Glutamatergic neuron (in vitro differentiated cells): ENCODE measurements at places on chromosomes 1 and 21.

- H3K36me3 ChIP-seq, result peaks cover 12% of the 10 kb centered on the region
- no peak overlapping the region for H3K4me3 ChIP-seq
- DNase-seq, result no peak
- peaks cover 16% of the 10 kb centered on the region for H3K4me1 ChIP-seq
- no peak overlapping the region for H3K27ac ChIP-seq
- H3K27me3 ChIP-seq, result peaks cover 10% of the 10 kb centered on the region
Observed at GRCh38 chr1:154583773-154584172, 16.2 kb downstream of the CHRNB2 start.

DNA sequence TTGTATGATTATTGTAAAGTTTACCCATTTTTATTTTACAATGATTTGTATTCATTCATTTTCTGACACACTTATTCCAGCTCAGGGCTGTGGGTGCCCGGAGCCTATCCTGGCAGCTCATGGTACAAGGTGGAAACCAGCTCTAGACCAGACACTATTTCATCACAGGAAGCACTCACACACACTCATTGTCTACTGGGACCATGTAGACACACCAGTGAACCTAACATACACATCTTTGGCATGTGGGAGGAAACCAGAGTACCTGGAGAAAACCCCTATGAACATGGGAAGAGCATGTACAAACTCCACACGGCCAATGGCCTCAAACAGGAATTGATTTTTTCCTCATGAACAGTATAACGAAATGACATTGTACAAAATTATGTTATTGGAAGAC is 2.4 kb downstream of the DTL start:
- no peaks in the 10 kb centered on the region for H3K36me3 ChIP-seq
- peaks cover 3% of the 10 kb centered on the region for H3K27me3 ChIP-seq
- no peak overlapping the region for H3K4me3 ChIP-seq

GRCh38 chr1:116360429-116361173 is 12.4 kb upstream of the ATP1A1 start:
- H3K4me3 ChIP-seq, result no peak overlapping the region
- no peak overlapping the region for H3K27ac ChIP-seq
- H3K36me3 ChIP-seq, result no peaks in the 10 kb centered on the region
- H3K4me1 ChIP-seq, result no peaks in the 10 kb centered on the region
- no peak for DNase-seq

DNA sequence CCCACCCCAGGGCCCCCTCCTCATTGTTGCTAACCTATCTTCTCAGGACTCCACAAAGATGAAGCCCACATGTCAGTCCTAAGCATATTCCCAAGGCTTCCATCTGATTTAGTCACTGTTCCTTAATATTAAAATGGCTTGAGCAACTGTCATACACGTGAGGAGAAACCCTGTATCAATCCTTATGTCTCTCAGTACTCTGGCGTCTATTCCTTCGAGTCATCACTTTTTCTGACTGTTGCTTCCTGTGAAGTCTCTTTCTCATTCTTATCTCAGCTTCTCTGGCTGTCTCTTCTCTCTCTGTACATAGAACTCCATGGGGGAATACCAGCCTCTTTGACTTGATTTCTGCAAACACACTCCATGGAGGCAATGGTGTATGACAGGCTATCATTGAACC is 98.4 kb downstream of the C4BPA start:
- no peak for DNase-seq
- H3K27ac ChIP-seq, result no peak overlapping the region
- no peaks in the 10 kb centered on the region for H3K4me1 ChIP-seq
- peaks cover 5% of the 10 kb centered on the region for H3K36me3 ChIP-seq

GRCh38 chr1:183138301-183138700 is 47.8 kb upstream of the LAMC2 start:
- H3K27me3 ChIP-seq, result no peaks in the 10 kb centered on the region
- H3K36me3 ChIP-seq, result no peaks in the 10 kb centered on the region
- no peaks in the 10 kb centered on the region for H3K4me1 ChIP-seq
- DNase-seq, result no peak

- DNase-seq, result no peak
- H3K4me3 ChIP-seq, result no peak overlapping the region
- H3K27me3 ChIP-seq, result peaks cover 8% of the 10 kb centered on the region
- no peak overlapping the region for H3K27ac ChIP-seq
Observed at GRCh38 chr1:26221094-26221493, 12.9 kb upstream of the CEP85 start.

GRCh38 chr1:3590951-3591865 is 20.1 kb downstream of the MEGF6 start:
- DNase-seq, result no peak
- H3K36me3 ChIP-seq, result no peaks in the 10 kb centered on the region
- no peak overlapping the region for H3K27ac ChIP-seq
- peaks cover 10% of the 10 kb centered on the region for H3K27me3 ChIP-seq

- no peak overlapping the region for H3K27ac ChIP-seq
- H3K27me3 ChIP-seq, result no peaks in the 10 kb centered on the region
Observed at GRCh38 chr1:111406321-111406768, 21.2 kb downstream of the OVGP1 start.

DNA sequence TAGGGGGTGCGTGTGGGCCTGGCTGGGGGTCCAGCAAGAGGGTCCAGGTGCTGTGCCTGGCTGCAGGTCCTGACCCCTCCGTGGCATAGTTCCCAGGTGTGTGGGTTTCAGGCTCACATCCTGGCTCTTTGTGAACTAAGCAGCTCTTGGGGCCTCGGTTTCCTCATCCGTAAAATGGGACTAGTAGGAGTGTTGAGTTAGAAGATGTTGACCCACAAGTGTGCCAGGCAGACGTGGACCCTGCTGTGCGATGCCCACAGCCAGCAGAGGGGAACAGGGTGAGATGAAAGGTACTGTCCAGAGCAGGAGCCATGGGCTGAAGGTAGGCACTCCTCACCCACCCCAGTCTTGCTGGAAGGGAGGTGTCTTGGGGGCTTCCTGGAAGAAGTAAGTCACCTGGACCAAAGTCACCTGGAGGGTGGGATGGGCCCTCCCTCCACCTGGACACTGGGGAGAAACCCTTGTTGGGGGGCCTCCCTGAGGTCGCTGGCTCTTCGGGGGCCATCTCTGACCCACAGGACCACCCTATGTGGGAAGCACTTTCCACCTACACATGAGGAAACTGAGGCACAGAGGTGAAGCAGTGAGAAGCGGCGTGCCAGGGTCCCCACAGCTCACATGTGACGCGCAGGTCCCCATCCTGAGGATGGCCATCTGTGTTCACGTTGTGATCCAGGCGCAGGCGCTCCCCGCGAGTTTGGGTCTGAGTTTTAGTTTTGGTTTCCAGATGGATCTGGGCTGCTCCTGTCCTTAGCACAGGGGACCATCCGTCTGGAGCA is 1.4 kb downstream of the ARHGEF16 start:
- no peak for DNase-seq
- no peaks in the 10 kb centered on the region for H3K36me3 ChIP-seq
- peaks cover 22% of the 10 kb centered on the region for H3K4me1 ChIP-seq
- H3K27me3 ChIP-seq, result peaks cover 2% of the 10 kb centered on the region

DNA sequence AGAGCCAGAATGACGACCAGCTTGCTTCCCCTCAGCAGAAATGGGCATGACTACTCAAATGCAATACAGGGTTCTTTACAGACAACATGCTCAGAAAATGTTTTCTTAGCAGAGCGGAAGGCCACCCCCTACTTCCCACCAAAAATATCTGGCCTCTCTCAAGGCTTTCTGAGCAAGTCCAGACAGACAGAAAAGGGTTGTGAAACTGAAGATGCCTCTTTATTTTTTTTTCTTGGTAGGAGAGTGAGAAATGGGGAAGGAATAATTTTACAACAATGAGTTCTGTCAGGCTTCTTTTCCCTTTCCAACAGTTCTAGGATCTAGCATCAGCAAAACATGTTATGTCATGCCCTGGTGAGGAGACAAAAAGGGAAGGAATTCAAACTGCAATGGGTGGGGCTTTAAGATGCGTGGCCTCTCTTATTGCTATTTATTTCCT is 172.0 kb upstream of the CAMK1G start:
- no peak overlapping the region for H3K4me3 ChIP-seq
- H3K27me3 ChIP-seq, result no peaks in the 10 kb centered on the region
- no peaks in the 10 kb centered on the region for H3K4me1 ChIP-seq
- no peak for DNase-seq
- H3K27ac ChIP-seq, result no peak overlapping the region
- H3K36me3 ChIP-seq, result no peaks in the 10 kb centered on the region

DNA sequence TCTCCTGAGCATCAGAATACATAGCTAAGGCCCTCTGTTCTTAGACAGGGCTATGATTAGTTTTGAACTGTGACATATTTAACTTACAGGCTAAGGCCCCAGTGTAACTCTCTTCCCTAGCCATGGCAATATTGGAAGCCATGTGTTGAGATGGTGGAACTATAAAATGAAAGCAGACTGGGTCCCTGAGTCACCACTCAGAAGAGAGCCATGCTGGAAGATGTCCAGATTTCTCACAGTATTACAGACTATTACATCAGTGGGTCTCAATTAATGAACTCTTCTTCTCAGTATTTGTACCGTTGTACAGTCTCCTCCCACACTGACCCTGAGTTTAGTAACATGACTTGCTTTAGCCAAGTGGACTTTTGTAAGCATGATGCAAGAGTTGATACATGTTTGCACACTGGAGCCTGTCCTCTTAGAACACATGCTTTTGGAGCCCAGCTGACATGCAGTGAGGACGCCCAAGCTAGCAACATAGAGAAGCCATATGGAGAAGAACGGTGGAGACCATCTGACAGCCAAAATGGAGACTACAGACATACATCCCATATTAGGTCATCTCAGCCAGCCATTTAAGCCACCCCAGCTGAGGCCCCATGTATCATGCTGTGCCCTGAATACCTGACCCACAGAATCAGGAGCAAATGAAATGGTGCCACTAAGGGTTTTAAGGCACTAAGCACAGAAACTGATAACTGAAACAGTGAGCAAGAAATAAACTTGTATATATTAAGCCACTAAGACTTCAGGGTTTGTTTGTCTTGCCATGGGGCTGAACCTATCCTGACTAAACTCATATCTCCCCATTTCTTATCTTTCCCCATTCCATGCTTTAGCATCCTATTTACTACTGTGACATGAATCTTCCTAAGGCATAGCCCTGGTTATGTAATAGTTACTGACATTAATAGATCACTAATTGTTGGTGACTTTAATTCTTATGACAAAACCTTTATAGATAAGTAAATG is 24.4 kb downstream of the TBX15 start:
- peaks cover 2% of the 10 kb centered on the region for H3K27me3 ChIP-seq
- H3K4me1 ChIP-seq, result no peaks in the 10 kb centered on the region
- no peak for DNase-seq
- H3K36me3 ChIP-seq, result peaks cover 5% of the 10 kb centered on the region
- H3K4me3 ChIP-seq, result no peak overlapping the region

- H3K4me3 ChIP-seq, result peak overlapping the region; percentile 81
- no peak overlapping the region for H3K27ac ChIP-seq
- H3K27me3 ChIP-seq, result peaks cover 13% of the 10 kb centered on the region
- no peak for DNase-seq
Observed at GRCh38 chr1:32894019-32894600, 7.1 kb downstream of the TMEM54 start.

- peaks cover 10% of the 10 kb centered on the region for H3K4me1 ChIP-seq
- H3K4me3 ChIP-seq, result no peak overlapping the region
- H3K27me3 ChIP-seq, result peaks cover 8% of the 10 kb centered on the region
- H3K36me3 ChIP-seq, result no peaks in the 10 kb centered on the region
Observed at GRCh38 chr1:110114784-110115183, 2.5 kb downstream of the UBL4B start.

DNA sequence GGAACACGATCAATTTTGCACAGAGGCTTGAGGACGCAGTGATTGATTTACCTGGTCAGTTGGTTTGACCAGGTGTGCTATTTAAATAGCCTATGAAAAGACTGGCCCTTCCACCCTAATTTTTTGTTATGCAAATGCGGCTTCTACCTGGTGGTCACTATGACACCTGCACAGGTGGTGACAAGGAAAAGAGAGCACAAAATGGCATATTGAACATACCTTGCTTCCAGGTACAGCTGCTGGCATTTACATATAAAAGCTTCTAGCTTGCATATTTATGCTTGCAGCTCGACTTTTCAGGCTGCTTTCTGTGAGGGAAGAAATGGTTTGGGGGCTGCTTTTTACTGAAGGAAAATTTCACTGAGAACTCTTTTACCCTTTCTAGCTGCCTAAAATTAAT is 15.3 kb upstream of the FMO4 start:
- DNase-seq, result no peak
- H3K4me3 ChIP-seq, result no peak overlapping the region
- H3K27ac ChIP-seq, result no peak overlapping the region
- H3K4me1 ChIP-seq, result no peaks in the 10 kb centered on the region

GRCh38 chr1:10283318-10283984 is 73.1 kb downstream of the KIF1B start:
- no peak for DNase-seq
- H3K27ac ChIP-seq, result peak overlapping the region; percentile 52
- H3K36me3 ChIP-seq, result no peaks in the 10 kb centered on the region
- H3K4me1 ChIP-seq, result no peaks in the 10 kb centered on the region
- peaks cover 2% of the 10 kb centered on the region for H3K27me3 ChIP-seq

DNA sequence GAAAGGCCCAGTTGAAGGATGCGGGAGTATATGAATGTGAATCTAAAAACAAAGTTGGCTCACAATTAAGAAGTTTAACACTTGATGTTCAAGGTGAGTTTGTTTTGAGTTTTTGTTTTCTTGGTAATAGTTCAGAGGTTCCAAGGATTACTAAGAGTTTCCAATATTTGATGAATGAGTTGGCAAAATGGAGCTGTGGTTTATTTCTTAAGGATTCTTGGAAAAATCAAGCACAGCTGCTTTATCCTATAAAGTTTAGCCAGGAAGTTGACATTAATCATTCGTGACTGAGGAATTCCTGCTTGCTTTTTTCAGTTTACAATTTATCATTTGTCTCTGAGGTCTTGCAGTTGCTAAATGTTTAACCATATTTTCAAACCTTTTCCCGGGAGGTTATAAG is 15.1 kb downstream of the VCAM1 start:
- no peaks in the 10 kb centered on the region for H3K4me1 ChIP-seq
- H3K4me3 ChIP-seq, result no peak overlapping the region
- no peak overlapping the region for H3K27ac ChIP-seq
- no peak for DNase-seq
- peaks cover 2% of the 10 kb centered on the region for H3K27me3 ChIP-seq
- H3K36me3 ChIP-seq, result no peaks in the 10 kb centered on the region

- H3K4me1 ChIP-seq, result peaks cover 33% of the 10 kb centered on the region
- DNase-seq, result no peak
- H3K4me3 ChIP-seq, result no peak overlapping the region
Observed at GRCh38 chr1:201826830-201827229, 2.1 kb upstream of the IPO9 start.

GRCh38 chr1:94592571-94592920 is 51.0 kb upstream of the F3 start:
- H3K4me3 ChIP-seq, result no peak overlapping the region
- peaks cover 3% of the 10 kb centered on the region for H3K4me1 ChIP-seq

DNA sequence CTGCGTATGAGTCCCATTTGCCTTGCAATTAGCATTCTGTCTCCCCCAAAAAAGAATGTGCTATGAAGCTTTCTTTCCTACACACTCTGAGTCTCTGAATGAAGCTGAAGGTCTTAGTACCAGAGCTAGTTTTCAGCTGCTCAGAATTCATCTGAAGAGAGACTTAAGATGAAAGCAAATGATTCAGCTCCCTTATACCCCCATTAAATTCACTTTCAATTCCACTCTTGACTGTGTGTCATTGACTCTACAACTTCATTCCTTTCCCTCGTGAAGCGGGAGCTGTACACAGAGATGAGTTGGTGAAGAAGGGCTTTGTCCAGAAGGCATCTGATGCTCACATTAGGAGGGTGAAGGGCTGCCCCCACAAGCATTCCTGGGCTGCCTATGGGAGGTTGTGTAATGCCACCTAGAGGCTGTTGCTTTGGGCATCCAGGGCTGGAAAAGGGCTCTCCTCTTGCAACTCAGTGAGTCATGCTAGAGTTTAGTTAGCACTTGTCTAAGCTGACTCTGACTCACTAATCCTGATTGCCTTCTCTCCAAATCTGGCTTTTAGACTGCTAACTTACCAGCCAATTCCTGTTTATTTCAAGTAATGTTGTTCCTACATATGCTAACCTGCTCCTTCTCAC is 1.8 kb downstream of the SPRR1B start:
- no peak overlapping the region for H3K4me3 ChIP-seq
- H3K27ac ChIP-seq, result no peak overlapping the region
- H3K4me1 ChIP-seq, result no peaks in the 10 kb centered on the region
- peaks cover 4% of the 10 kb centered on the region for H3K27me3 ChIP-seq
- no peak for DNase-seq
- H3K36me3 ChIP-seq, result no peaks in the 10 kb centered on the region
